ENCODE measurements at places on chromosomes 1 and 21.

GRCh38 chr1:25524568-25525360, 18.6 kb upstream of the LDLRAP1 start:
- no peak for DNase-seq

- no peak for DNase-seq
Observed at GRCh38 chr1:230957580-230957989, 21.1 kb downstream of the TTC13 start.

DNA sequence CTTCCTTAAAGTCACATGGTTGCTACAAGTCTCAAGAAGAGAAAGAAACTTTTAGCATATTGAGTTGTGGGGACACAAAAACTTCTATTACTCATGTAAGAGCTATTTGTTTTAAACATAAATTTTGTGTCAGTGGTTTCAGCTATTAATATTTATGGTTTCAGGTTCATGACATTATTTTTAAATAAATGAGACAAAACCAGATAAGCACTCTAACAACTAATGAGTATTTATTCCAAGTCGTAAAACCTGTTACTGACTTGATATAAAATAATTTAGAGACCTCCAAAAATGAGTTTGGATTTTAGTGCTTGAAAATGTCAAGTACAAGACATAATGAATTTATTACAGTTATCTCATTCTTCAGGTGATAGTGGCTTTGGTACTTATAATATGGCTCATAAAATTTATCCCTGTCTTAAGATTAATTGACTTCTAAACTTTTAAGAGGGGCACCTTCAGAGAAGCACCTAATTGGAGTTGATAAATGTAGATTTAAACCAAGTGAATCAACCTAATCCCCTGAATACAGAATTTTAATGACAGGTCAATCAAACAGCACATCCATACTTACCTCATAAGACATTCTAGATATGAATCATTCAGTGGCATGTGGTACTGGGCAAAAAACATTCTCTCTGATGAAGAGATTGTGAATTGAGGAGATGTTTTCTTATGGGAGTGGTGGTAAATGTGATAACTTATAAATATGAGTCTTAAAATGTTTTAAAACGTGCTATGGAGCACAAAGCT, 167.7 kb upstream of the PTGFR start:
- DNase-seq: no peak

DNA sequence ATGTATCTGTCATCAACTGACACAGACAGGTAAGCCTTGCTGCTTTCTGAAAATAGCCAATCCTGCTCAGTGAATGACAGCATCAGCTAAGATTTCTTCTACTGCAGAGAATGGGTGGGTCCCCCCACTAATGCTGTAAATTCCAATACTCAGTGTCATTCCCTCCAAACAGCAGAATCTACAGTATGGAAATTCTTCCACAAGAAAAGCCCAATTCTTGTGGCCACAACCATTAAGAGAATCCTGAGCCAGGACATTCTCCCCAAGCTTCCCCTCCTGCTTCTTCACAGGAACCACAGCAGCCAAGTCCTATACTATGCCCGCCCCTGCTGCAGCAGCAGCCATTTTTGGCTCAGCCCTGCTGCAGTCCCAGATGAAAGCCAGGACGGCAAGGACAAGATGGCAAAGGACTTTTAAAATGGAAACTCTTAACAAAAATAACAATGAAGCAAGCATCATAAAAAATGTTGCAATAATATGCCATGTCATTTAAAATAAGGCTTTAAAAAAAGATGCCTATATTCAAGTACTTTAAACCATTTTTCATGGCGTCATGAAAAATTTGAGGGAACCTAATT, 26.8 kb downstream of the EIF4G3 start:
- no peak for DNase-seq

DNA sequence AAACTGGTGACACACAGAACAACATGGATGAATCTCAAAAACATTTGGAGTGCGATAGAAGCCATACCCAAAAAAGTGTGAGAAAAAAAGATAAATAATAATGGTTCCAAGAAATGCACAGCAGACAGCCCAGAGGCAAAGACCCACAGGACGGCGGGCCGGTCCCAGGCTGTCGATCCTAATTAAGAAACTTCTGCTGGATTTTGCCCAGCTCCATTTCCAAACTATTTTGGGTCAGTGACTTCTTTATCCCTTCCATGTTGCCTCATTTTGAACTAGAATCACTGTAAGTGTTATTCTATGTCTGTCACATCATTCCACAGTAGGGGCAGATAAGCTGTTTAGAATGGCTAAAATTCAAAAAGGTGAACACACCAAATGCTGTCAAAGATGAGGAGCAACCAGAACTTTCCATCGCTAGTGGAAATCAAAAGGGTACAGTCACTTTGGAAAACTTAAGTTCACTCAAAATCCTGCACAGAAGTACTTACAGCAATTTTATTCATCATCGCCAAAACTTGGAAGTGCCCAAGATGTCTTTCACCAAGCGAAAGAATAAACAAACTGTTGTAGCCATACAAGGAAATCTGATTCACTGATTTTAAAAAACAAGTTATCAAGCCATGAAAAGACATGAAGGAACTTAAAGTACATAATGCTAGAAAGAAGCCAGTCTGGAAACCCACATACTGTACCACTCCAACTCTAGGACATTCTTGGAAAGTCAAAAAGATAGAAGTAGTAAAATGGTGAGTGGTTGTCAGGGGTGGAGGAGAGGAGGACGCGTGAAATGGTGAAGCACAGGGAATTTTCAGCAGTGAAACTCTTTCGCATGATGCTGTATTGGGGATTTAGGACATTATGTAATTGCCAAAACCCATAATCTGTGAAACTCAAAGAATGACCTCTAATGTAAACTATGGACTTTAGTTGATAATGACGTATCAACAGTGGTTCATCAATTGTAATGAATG, 7.5 kb downstream of the NBPF1 start:
- no peak for DNase-seq

DNA sequence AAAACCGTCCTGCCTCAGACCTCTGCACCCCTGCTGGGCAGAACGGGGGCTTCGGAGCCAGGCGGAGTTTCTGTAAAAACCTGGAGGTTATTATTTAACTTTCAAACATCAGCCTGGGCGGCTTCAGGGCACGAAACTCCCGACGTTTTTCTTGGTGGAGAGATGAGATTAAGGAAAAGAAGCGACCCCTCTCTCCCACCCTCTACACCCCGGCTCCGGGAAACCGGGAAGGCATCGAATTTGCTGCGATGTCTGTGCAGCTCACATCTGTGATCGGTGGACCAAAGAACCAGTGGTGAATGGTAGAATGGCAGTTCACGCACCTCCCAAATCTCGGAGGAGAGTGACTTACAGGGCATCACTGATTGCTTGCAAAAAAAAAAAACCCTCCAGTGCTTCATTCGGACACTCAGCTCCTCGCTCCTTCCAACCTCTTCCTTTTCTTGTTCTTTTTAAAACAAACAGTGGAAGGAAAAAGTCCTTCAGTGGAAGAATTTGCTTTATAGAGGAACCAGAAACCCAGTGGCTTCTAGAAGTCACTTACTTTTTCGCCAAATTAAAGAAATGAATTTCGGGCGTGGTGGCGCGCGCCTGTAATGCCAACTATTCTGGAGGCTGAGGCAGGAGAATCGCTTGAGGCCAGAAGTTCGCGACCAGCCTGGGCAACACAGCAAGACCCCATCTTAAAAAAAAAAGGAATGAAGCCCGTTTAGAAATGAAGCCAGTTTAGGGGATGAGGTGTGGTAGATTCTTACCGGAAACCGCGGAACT, 884 bp downstream of the PHACTR4 start:
- DNase-seq: no peak

GRCh38 chr1:55870106-55870505, 654.9 kb upstream of the USP24 start:
- no peak for DNase-seq

- DNase-seq: no peak
Observed at GRCh38 chr1:16068356-16069270, 4.8 kb downstream of the FAM131C start.

DNA sequence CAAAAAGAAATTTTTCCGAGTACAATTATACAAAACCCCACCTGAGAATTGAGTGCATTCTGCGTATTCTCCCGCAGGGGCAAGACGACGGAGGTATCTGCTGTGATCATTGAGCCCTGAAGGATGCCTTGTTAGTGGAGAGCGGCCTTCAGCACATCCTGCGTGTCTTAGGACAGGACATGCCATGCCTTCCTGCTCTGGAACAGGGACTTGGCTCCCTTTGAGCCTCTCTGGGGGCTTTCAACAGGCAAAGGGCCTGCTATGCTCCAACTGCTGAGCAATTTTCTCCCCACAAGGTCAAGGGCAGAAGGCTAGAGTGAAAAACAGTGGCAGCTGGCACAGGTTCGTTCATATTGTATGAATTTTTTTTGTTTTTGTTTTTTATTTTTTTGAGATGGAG, 52.4 kb downstream of the TOR1AIP2 start:
- no peak for DNase-seq

- DNase-seq: no peak
Observed at GRCh38 chr1:54359393-54360162, 46.6 kb downstream of the SSBP3 start.

DNA sequence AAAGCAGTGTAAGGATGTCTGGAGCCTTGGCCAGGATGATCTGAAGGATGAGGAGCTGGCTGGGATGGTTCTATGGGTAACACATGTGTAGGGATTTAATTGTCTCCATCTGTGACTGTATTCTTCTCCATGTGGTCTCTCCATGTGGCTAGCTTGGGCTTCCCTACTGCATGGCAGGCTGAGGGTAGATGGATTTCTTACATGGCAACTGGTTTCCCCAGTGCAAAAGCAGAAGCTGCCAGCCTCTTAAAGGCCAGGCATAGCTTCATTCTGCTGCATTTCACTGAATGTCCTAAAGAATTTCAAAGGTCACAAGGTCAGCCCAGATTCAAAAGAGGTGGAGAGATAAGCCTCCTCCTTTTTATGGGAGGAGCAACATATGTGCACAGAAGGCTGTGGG, 61.7 kb downstream of the XCL2 start:
- DNase-seq: no peak

- DNase-seq: no peak
Observed at GRCh38 chr1:192284927-192285326, 31.9 kb upstream of the RGS21 start.

GRCh38 chr1:118974661-118975060, 13.5 kb downstream of the TBX15 start:
- no peak for DNase-seq

GRCh38 chr1:113858418-113858817, 13.1 kb downstream of the PTPN22 start:
- DNase-seq: no peak
